ENCODE measurements at places on chromosomes 3 and 15.

GRCh38 chr3:99808163-99808794 lies 9.4 kb upstream of the CMSS1 start:
- DNase-seq, result no peak

- DNase-seq, result no peak
Observed at GRCh38 chr3:45227946-45228345, 1.9 kb upstream of the TMEM158 start.

DNA sequence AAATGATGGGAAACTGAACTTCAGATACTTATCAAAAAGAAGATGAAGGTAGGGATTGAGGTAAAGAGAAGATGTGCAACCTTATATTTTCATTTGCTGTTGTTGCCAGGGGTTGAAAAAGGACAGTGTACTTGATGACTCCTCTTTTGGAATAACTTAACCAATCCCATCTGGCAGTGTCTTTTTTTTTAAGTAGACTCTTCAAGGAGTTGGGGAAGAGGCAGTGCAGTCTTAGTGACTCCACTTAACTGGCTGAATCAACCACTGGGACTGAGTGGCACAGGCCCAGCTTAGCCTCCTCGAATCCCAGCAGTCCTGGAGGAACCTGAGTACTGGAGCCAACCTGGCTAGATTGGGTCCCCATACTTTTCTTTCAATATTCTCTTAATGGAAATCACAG lies 27.3 kb upstream of the FILIP1L start:
- DNase-seq, result no peak

GRCh38 chr15:85412956-85413854 lies 32.8 kb downstream of the AKAP13 start:
- DNase-seq, result no peak

GRCh38 chr15:57827021-57827420 lies 120.5 kb downstream of the POLR2M start:
- DNase-seq, result no peak

DNA sequence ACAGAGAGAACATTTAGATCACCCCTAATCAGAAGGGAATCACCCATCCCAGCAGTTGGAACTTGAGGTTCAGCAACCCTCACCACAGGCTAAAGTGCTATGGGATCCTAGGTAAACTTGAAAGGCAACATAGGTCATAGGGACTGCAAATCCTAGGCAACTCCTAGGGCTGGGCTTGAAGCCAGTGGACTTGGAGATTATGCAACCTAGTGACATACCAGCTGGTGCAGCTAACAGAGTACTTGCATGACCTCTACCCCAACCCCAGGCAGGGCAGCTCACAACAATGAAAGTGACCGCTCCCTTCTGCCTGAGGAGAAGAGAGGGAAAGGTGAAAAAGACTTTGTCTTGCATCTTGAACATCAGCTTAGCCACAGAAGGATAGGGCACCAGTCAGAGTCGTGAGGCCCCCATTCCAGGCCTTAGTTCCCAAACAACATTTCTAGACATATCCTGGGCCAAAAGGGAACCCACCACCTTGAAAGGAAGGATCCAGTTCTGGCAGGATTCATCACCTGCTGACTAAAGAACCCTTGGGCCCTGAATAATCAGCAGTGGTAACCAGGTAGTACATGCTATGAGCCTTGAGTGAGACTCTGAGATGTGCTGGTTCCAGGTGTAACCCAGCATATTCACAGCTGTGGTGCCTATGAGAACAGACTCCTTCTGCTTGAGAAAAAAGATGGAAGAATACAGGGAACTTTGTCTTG lies 37.6 kb upstream of the FBN1 start:
- no peak for DNase-seq

GRCh38 chr3:53833700-53834099 lies 12.5 kb downstream of the CHDH start:
- DNase-seq, result no peak

DNA sequence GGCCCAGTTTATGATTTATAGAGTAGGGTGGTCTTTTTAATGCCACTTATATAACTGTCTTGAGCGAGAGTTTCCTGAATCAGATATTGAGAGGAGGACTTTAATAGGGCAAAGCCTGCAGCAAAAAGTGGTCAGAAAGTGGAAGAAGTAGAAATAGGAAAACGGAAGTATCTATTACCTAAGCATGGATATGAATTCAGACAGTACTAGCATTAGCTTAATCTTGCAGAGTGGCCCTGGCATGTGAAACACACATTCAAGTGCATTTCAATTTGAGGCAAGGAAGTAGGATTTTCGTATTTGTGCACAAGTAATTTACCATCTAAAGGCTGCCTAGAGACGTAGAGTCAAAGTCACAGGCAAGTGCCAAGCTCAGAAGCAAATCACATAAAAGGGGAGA lies 622.3 kb downstream of the DIPK2A start:
- DNase-seq, result no peak

GRCh38 chr3:48518638-48519276 lies 14.8 kb upstream of the SHISA5 start:
- no peak for DNase-seq

DNA sequence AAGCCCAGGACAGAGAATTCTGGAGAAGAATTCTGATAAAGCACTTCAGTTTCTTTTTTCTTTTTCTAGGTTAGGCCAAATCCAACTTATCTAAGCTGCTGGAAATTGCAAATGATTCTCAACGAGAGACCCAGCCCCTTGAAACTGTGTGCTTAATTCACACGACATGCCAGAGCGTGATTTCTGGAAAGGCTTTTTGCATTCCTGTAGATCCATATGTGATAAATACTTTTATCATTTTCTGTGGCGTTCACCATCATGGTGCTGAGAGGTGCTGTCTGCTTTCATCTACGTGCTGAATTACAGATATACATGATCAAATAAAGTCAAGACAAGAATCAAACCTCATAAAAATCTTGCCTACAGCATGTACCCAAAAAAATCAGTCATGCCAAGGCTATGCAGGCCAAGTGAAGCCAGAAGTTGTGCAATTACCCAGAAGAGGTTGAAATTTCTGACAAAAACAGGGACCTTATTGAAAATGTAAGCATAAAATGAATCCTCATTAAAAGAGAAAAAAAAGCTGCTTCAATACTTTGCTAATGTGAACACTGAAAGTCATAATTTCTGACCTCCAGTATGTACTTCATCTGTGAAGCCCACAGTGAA lies 10.8 kb upstream of the MEF2A start:
- DNase-seq, result no peak

GRCh38 chr15:79168922-79169456 lies 78.4 kb upstream of the RASGRF1 start:
- peak; percentile 43 for DNase-seq

- no peak for DNase-seq
Observed at GRCh38 chr15:66864086-66864830, 162.2 kb downstream of the SMAD6 start.

DNA sequence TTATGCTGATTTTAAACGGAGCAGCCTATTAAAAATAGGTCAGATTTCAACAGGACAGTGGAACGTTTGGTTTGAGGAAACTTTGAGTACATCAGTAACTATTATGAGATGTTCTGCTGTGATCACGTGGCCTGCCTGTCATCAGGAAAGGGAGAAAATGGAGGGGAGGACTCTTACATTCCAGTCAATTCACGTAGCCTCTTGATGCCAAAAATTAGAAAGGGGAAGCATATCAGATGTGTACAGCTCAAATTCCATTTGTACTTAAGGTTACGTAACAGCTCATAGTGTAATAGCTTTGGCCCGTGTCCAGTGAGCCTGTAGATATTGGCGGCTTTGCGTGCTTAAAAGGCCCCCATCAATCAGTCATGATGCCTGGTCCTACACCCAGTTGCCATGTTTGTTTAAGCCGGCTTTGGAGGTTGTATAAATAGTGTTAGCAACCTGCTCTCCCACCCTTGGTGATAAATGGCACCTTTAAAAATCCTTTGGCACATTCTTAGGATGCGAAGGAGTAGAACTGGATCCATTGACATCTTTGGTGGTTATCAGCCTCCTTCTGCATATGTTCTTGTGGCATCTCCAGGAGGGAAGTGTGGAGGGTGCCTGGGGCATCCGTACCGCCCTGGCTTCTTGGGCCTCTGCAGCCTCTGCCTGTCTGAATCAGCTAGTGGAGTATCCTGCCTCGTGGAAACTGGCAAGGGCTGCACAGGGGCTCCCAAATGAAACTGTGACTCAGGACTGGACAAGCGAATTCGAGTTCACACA lies 163.9 kb downstream of the THSD4 start:
- no peak for DNase-seq

DNA sequence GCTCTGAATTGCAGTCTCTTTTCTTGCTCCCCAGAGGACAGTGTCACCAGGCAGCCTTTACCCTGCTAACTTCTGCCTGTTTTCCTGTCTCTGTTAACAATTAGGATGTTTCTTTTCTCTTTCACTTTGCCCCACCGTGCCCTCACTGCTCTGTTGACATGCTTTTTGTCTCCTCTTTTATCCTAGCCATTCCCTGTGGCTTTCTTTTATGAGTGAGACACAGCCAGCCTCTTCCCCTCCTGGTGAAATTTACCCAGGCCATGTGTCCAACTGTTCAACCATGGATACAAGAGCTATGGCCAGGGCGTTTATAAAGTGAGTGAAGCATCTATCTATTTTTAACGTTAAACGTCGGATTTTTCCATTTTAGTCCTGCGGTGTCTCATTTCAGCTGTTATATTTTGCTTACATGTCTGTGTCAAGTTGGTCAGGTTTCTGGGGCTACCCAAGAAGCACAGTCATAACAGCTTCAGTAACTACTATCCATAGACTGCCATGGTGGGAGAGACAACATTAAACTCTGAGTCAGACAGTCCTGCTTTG lies 443.2 kb upstream of the AZI2 start:
- DNase-seq, result no peak

GRCh38 chr15:86481720-86482119 lies 402.0 kb downstream of the AGBL1 start:
- no peak for DNase-seq

- DNase-seq, result no peak
Observed at GRCh38 chr3:173089283-173089682, 51.8 kb downstream of the SPATA16 start.

GRCh38 chr15:84736375-84736774 lies 12.0 kb upstream of the ZNF592 start:
- no peak for DNase-seq

DNA sequence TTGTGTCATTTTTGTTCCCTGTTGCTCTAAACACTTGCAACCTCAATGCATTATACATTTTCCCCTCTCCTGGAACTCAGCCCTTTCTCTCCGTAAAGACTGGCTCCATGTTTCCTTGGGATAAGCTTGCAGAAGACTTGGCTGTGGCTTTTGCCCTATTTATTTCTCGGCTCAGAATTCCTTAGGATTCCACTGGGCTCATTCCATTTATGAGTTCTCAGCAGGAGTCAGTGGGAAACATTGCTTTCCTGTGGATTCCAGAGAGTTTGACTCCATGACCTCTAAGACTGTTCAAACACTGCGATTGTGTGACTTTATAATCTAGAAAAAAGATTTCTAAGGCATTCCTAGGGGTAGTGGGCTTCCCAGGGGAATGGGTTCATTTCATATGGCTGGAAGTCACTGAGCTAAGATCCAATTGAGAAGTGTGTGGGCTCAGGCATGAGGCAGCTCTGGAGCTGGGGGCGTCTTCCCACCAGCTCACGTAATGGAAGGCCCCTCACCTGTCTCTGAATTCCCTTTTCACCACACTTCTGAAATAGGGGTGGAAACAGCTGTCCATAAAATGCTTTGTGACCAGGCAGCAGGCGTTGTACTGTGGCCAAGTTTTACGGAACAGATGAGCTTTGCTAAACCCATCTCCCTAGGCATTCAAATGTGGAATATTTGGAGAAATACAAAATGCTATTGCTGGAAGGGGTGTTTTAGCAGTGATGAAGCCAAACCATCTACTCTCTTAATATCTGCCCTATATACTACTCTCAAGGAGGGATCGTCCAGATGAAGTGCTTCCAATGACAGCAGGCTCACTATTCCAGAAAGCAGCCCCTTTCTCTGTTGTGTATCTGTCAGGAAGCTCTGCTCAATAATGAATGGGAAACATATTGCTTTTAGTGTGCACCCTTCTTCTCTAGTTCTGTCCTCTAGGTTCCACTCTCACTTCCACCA lies 91.8 kb upstream of the BCL6 start:
- no peak for DNase-seq

DNA sequence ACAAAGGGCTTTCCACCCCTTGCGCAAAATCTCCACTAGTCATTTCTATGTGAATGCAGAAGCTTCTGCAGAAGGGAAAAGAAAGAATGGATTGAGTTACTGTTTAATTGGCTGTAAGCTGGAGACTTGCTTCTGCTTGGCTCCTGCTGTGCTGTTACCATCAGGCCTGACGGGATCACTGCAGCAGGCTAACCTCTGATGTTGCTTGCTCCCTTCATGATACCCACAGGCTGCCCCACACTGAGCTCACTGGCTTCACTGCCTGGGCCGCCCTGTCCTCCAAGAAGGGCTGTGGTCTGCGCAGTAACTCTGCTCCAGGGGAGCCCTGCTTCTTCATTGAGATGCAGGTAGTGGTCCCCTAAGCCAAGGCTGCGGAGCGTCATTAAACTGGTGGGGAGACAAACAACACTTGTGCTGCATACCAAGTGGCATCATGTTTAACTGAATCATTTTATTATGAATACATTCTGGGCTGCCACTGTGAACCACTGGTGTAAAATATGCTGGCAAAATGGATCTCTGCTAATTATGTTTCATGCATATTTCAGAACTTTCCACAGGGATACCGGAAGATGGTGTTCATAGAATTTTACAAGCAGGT lies 78.6 kb downstream of the WDR49 start:
- no peak for DNase-seq

- no peak for DNase-seq
Observed at GRCh38 chr3:71536376-71536965, 47.1 kb downstream of the FOXP1 start.

DNA sequence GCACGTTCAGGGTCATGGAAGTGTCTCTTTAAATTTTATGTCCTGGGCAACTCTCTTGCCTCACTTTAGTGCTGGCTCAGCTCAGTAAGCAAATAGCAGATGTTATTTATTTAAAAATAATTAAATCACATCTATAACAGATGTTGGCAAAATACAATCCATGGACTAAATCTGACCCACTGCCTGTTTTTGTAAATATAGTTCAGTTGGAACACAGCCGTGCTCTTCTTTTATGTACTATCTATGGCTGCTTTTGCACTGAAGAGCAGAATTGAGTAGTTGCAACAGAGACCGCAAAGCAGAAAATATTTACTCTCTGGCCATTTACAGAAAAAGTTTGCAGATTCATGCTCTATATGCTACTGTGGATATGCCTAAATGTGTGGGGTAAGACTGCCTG lies 79.2 kb downstream of the SAMMSON start:
- no peak for DNase-seq

DNA sequence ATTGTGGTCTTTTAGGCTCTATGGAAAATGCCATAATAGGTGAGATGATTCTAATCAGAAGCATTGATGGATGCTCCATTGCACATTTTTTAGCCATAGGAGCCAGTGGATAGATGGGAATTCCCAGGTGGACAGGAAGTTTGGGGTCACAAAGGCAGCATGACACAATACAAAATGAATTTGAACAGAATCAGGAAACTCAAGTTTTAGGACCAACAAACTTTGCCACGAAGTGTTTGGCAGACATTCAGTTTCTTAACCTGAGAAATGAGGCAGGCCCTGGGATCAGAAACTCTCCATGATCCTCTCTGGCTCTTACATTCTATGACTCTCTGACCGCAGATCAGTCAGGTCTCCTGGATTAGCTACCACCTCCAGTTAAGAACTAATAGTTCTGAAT lies 275.4 kb downstream of the TIGIT start:
- no peak for DNase-seq

Measured in C1 segment of cervical spinal cord (tissue), 14 donors.